Uterine smooth muscle cell (primary cell): ENCODE measurements at places on chromosomes 11 and 22. TPM values are rescaled to one million over a fixed set of nuclear protein-coding genes. Genes with fewer than 3 reads are reported as not detected.

The RPS25 gene
- total RNA-seq: 898 and 970 TPM in 2 replicates

The GPHA2 gene
- total RNA-seq: not detected in 2 replicates

The MYOD1 gene
- 0.12 TPM in 1 of 2 replicates, not detected in the other for total RNA-seq

The INS gene
- not detected in 2 replicates for total RNA-seq

The OR51B5 gene
- total RNA-seq: 0.12 TPM in 1 of 2 replicates, not detected in the other

The HIKESHI gene
- total RNA-seq: 66.8 and 76.5 TPM in 2 replicates

The RAD9A gene
- 7.3 and 7.6 TPM in 2 replicates for total RNA-seq

The YAP1 gene
- total RNA-seq: 158 and 240 TPM in 2 replicates

The OR51B2 gene
- total RNA-seq: 0.12 TPM in 1 of 2 replicates, not detected in the other

The MYO7A gene
- 0.11 and 0.12 TPM in 2 replicates for total RNA-seq

The SCGB2A2 gene
- total RNA-seq: not detected in 2 replicates

The FOXRED2 gene
- 8.5 and 10.2 TPM in 2 replicates for total RNA-seq

The NDUFS3 gene
- 86.0 and 97.2 TPM in 2 replicates for total RNA-seq

The GSTT2B gene
- 4.5 and 8.1 TPM in 2 replicates for total RNA-seq
